Endothelial cell of umbilical vein (primary cell): ENCODE measurements at places on chromosomes 5 and 9. TPM values are rescaled to one million over a fixed set of nuclear protein-coding genes. Genes with fewer than 3 reads are reported as not detected.

- no peak for DNase-seq
These were observed 159.9 kb upstream of the PIK3R1 start for GRCh38 chr5:68055686-68056085.

DNA sequence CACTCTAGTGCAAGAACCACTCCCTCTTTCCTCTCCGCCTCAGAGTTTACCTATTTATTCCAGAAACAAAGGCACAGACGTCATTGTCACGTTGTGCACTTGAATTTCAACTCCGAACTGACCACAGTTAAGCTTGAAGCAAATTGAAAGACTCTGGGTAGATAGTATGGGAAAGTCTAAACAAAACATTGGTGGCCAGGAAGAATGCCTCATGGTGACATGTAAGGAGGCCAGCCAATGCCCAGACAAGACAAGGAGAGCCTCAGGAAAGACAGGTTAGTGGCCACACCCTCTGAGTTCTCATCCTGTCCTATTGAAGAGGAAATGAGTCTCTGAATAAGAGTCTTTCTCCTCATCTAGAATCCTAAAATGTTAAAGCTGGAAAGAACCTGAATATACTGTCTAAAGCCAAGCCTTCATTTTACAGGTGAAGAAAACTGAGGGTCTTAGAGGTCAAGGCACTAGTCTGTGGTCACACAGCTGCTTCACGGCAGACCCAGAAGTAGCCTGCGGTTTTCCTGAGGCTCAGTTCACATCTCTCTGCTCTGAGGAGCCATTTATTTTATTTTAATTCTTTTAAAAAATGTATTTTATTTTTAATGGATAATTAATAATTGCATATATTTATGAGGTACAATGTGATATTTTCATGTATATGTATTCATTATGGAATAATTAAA lies 30.2 kb downstream of the ZFAND5 start:
- DNase-seq: no peak

GRCh38 chr9:95848764-95849163 lies 26.7 kb upstream of the ERCC6L2 start:
- DNase-seq: no peak

DNA sequence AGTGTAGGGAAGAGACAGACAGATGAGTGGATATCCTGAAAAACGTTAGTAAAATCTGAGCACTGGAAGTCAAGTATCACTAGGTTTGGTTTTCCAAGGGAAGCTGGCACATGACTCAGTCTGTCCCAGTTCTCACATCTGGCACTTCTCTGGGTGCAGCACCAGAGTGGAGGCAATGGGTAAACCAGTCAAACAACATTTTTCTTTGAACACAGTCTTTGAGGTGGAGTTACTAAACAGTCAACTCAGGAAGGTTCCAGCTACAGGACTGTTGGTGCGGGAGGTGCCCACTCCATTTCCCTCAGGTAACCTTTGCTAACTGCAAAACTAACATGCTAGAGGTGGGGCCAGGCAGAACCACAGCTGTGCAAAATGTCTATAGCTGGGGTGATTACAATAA lies 301.4 kb upstream of the RFX3 start:
- no peak for DNase-seq

DNA sequence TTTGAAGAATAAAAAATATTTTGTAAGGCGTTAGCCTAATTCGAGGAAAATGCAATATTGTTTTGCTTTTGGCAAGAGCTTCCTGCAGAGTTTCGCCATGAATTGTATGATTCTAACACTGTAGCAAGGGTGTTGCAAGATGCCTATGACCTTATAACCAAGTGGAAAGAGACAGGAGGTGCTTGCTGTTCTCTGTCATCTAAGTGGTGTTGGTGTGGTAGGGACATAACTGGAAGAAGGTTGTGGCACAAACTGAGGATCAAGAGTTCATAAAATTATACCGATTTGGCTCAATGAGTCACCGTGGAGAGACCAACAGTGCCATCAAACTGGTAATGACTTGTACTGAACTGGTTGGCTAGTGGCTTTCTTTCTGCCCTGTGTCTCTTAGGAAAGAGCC lies 6.3 kb downstream of the STC2 start:
- DNase-seq: no peak

The ADCY2 gene
- polyA plus RNA-seq: under 0.01 and 0.06 TPM in 2 replicates

DNA sequence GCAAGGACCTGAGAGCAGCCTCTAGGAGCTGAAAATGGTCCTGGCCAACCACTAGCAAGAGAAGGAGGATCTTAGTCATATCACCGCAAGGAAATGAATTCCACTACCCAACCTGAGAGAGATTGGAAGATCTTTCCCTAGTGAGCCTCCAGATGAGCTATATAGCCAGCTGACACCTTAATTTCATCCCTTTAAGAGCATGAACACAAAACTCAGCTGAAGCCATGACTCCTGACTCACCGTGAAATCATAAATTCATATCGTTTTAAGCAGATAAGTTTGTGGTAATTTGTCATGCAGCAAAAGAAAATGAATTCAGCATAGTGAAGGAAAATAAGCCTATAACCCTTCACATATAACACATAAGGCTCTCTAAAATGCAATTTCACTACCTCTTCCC lies 23.5 kb downstream of the MAPKAP1 start:
- no peak for DNase-seq

GRCh38 chr5:180813420-180813819 lies 10.8 kb upstream of the MGAT1 start:
- no peak for DNase-seq

The INSL6 gene
- not detected in 2 replicates for polyA plus RNA-seq

DNA sequence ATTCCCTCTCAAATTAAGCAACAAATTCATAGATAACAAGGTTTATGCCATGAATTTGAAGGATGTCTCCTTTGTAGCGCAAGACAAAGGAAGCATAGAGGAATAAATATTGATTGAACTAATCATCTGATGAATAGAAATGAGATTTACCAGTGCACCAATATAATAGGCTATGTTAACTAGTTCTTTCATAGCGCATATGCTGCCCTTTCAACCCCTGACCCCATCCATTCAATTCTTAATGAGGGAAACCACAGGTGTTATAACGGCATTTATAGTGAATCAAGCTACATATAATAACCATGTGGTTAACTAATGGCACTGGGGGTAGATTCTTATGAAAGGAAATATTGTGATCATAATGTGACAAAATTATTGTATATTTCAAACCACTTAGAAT lies 6.5 kb downstream of the RORB start:
- DNase-seq: no peak

DNA sequence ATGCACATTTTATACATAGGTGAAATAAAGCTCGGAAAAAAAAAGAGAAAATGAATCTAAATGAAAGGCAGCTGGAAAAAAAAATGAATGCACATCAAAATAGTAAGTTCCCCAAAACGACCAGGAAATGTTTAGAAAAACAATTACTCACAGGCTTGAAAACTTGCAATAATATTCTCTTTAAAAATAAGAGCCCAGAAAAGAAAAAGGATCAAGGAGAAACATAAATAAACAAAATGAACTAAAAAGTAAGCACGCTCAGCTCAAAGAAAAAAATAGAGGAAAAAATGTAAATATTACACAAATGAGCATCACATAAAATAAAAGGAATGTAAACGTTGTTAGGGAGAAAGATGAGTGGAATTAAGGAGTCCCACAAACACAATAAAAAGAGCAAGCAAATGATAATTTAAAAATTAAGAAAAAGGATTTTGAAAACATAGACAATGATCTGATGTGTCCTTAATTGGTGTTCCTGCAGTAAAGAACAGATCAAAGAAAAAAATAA lies 54.2 kb downstream of the SLC27A6 start:
- no peak for DNase-seq

DNA sequence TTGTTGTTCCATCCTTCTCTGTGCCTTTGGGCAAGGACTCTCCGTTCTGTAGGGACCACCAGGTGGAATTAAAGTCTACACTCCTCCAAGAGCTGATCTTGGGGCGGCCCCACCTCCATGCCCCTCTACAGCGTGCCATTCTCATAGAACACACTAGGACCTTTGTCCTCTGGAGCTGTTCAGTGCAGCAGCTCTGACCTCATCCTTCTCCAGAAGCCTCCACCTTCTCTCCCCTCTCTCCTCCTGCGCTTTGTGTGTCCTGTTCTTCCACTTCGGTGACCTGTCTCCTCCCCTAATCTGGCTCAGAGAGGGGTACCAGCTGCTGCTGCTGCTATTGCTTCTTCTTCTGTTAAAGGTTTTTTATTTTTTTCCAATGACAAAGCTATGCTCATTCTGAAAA lies 1.8 kb upstream of the MACROH2A1 start:
- DNase-seq: no peak

The OBP2B gene
- not detected in 2 replicates for polyA plus RNA-seq

GRCh38 chr9:127877566-127877998 lies at the start of gene AK1:
AK1 (minus strand) TSS chr9:127877675; CDS start chr9:127874617, 3,058 bp downstream.
- peak; percentile 63 for DNase-seq

DNA sequence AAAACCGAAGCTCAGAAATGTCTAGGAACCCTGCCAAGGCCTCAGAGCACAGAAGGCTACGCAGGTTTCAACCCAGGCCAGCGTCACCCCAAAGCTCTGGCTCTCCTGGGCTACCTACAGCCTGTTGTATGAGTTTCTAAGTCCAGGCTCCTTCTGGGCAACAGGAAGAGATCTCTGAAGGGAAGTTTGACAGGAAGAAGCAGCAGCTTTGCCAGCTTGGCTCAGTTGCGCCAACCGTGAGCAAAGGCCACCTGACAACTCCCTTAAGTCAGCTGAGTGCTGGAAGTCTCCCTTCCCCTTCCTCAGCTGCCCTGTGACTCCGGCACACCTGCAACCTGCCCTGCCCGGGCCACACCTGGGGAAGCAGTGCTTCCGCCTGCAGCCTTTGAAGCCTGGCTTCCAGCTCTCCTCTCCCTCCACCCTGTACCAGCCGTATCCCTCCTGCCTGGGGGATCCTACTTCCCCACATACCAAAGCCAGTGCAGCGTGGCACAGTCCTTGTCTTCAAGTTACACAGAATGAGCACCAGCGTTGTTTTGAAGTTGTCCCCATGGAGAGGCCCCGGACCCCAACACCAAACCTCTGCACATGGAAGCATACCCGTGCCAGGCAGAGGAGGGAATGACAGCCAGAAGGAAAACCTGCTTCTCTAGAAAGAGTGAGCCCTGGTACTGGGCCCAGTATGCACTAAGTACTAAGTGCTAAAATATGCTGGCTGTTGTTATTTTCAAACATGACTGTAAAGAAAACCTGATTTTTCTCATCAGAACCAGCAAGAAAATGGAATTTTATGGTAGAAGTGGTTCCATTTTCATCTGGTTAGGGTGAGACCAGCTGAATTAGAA lies 36.5 kb downstream of the SHB start:
- DNase-seq: peak; percentile 73

The EMB gene
- polyA plus RNA-seq: not detected in 2 replicates

GRCh38 chr5:14705556-14705955 lies 41.0 kb downstream of the OTULIN start:
- no peak for DNase-seq

DNA sequence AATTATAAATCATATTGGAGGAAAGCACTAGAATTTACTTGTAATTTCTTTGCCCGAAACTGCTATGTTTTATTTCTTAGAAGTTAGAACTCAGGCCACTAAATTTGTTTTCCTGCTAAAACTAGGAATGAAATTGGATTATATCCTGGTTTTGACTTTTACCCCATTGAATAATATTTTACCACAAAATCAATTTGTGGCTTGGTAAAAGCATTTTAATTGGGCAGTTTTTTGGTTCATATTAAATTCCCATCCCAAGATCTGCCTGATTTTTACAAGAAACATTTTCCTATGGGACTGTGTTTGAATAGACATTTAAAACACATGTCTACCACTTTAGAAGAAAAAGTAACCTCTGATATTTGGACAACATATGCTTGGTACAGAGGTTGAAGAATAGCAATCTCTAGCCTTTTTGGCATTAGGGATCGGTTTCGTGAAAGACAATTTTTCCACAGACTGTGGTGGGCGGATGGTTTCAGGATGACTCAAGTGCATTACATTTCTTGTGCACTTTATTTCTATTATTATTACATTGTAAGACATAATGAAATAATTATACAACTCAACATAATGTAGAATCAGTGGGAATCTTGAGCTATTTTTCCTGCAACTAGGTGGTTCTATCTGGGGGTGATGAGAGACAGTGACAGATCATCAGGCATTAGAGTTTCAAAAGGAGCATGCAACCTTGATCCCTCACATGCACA lies 565.6 kb downstream of the PRR16 start:
- DNase-seq: no peak

DNA sequence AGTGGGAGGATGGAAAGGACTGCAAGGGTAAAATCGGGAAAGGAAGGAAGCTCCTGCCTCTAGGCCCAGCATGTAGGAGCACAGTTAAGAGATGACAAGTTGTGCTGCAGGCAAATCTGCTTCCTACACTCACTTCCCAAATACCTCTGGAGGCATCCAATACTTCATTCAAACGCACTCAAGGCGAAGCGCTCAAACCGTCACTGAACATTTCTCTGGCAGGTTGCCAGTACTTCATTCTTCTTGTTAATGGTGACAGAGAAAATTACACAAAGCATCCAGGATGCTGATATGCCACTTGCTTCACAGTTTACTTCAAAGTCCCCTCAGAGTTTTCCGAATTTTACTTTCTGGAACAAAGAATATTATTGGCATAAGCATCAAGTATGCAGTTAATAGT lies 59.8 kb downstream of the NREP start:
- peak; percentile 73 for DNase-seq

DNA sequence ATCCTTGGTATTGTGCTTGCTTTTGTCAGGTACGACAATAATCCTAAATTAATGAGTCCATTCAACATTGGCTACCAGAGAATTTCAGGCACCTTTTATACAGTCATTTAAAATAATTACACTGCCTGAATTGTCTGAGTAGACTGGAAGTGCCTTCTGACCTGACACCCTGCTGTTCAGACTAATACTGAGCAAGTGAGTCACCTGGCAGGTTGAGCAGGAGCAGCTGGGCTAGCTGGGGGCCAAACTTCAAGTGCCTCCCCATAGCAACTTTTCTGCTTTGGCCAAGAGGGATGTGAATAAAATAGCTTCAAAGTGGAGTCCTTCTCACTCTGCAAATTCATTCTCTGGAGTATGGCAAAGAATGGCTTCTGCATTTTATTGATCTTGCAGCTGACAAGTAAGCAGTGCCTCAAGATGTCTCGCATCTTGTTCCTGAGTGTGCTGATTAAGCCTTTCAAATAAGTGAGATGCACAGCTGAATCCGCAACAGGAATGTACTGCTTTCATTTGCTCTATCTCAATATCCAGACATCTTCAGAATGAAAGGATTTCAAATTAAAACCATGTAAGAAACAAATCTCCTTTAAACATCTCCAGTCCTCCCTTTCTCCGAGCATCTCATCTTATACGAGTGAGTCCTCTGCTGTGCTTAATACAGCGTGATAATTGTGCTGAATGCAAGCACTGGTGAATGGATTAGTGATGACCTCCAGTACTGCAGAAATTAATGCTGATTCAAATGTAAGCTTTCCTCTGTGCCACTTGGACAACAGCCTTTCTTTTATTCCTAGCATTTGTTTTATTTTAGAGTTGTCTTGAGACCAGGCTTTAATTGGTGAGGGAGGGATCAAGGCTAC lies 271.2 kb downstream of the EDIL3 start:
- no peak for DNase-seq

- no peak for DNase-seq
These were observed 217.4 kb downstream of the KDM4C start for GRCh38 chr9:6975198-6975597.

The NTNG2 gene
- 0.08 and 0.11 TPM in 2 replicates for polyA plus RNA-seq

DNA sequence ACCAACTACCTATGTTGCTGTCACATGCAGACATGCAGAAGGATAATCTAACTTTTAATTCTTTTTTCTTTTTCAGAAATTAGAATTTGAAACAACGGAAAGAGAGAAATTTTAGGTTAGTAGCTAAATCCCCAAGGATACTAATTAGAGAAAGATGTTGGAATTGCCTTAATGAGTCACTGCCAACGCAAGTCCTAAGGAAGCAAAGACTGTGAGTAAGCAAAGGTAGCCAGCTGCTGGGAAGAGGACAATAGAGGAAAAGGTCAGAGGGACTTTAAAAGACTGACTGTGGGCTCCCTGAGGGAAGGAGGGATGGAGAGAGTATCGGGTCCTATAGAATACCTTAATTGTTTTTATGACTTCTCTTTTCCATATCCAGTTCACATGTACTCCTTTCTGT lies 461.9 kb upstream of the PAPPA start:
- no peak for DNase-seq
